ENCODE measurements at places on chromosomes 7 and 10.

- no peak for DNase-seq
Observed at GRCh38 chr10:80191589-80192270, 13.6 kb downstream of the ANXA11 start.

- DNase-seq, result no peak
Observed at GRCh38 chr10:100745882-100746783, 751 bp downstream of the PAX2 start.

DNA sequence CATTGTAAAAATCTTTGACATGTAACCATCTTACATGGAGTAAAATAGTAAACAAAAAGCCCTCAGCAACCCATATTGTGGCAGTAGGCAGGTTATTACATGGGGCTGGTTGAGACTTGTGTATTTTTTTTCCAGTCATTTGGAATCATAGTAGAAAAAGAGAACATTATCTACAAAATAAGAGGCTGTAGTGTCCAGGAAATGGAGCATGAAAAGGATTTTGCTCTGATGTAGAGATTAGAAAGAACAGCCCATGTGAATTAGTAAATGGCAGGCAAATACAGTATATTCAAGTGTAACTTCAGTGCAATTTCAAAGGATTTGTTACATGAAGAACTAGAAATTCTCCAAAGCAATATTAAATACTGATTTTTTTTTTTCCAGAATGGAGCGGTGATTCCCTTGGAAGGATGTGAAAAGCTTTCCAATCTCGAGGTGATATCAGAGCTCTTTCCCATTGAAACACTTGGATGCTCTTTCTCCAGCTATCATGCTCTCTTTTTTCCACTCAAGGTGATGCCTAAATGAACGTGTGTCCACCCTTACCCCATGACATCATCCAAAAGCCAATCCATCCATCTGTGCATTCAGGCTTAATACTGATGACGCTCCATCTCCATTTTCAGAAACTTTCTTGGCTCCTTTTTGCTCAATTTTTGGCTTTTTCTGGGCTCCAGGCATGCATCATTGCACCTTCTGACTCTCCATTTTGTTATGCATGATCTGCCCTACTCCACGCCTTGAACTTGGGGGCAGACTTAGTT, 1034.7 kb downstream of the TYW1 start:
- DNase-seq, result no peak

DNA sequence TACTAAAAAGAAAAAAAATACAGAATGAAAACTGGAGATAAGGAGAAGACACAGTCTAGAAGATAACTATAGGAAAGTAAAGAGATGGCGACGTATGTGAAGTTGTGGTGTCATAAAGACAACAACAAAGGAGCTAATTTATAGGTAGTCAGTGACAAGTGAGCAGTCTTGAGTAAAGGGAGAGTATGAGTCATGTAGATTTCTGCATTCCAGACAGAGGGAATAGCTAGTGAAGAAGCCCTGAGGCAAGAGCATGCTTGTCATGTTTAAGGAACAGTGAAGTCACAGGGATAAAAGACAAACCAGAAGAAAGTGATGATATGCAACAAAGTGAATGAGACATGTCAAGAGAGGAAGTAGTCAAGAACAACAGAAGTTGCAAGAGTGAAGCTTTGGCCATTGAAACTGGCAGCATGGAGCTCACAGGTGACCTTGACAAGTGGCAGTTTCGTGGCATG, 2.3 kb upstream of the MIOS start:
- DNase-seq, result no peak

GRCh38 chr7:187227-187927, 5.0 kb upstream of the FAM20C start:
- no peak for DNase-seq

- no peak for DNase-seq
Observed at GRCh38 chr10:102540023-102540422, 36.3 kb downstream of the SUFU start.

GRCh38 chr10:16016688-16017087, 156.4 kb upstream of the MINDY3 start:
- no peak for DNase-seq

DNA sequence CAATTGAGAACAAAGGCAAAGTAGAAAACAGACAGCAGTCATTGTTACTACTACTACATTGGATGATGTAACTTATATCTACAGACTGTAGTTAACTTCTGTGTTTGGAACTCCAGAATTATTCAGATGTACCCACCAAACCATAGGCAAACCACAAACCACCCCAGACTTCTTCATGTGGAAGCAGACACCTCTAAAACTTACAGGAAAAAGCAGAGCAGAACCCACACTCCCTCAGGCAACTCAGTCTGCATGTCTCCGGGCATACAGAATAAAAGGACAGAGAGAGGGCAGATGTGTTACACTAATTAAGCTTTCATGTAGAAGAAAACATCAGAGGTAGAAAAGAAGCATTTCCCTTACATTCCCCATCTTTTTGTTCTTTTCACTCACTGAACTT, 9.0 kb downstream of the LSM5 start:
- DNase-seq, result no peak

GRCh38 chr10:86098187-86098881, 268.3 kb downstream of the GRID1 start:
- no peak for DNase-seq

DNA sequence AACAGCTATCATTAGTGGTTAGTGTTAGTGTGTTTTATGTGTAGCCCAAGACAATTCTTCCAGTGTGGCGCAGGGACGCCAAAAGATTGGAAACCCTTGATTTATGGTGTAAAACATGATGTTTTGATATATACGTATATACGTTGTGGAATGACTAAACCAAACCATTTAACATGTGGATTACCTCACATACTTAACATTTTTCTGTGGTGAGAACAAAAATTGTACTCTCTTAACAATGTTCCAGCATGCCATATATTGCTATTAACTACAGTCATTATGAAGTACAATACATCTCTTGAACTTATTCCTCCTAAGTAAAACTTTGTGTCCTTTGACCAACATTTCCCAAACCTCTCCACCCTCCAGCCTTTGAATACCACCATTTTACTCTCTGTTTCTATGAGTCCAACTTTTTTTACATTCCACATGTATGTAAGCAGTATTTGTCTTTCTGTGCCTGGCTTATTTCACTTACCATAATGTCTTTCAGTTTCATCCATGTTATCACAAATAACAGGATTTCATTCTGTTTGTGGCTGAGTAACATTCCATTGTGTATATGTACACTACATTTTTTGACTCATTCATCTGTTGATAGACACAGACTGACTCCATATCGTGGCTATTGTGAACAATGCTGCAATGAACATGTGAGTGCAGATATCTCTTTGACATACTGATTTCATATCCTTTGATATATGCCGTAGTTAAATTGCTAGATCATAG, 42.2 kb upstream of the MAGI2 start:
- no peak for DNase-seq

GRCh38 chr7:24879291-24879690, 100.7 kb downstream of the OSBPL3 start:
- no peak for DNase-seq

GRCh38 chr10:32056136-32057035, at the start of gene KIF5B:
Gene KIF5B (minus strand): TSS chr10:32056425. CDS start chr10:32055973, 452 bp downstream.
- peak; percentile 27 for DNase-seq

DNA sequence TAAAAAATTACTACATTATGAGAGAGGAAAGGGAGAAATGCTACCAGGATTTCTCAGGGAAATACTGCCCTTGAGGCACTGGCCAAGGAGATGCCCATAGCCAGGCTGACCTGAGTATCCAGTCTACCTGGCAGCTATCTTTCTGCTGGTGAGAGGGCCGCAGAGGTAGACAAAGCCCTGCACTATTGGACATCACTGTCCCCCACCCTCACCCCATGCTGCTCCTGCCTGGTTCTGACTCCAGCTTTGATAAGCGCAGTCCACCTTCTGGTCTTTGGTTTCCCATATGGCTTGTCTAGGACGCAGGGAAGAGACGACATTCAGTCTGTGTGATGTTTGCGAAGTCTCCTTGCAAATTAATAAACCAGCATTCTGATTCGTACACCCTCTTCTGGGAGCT, 3.7 kb downstream of the ITPRIP start:
- DNase-seq, result no peak

- no peak for DNase-seq
Observed at GRCh38 chr7:116271963-116272886, 61.9 kb downstream of the TES start.

DNA sequence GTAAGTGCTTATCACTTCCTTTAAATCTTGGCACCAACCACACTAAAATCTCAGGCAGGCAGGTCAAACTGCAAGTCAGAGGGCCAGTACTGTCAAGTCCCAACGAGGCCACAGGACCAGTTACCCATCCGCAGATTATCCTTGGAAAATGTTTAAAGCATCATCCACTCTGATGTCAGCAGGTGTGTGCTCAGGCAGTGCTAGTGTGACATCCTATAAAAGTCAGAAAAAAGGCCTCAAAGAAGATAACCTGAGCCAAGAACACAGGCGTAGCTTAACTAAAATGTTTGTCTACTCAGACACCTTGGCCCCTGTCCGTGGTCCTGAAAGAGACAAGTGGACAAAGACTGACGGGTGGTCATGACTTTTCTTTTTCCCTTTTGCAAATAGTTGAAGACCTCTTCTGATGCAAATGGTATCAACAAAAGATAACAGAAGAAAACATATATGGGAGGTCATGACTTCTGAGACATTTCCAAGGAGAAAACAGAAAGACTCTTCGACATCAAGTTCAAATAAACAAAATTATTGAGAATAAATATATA, 309.3 kb downstream of the KCNMA1 start:
- DNase-seq, result no peak

- DNase-seq, result no peak
Observed at GRCh38 chr7:92988051-92988450, 129.7 kb downstream of the SAMD9 start.

DNA sequence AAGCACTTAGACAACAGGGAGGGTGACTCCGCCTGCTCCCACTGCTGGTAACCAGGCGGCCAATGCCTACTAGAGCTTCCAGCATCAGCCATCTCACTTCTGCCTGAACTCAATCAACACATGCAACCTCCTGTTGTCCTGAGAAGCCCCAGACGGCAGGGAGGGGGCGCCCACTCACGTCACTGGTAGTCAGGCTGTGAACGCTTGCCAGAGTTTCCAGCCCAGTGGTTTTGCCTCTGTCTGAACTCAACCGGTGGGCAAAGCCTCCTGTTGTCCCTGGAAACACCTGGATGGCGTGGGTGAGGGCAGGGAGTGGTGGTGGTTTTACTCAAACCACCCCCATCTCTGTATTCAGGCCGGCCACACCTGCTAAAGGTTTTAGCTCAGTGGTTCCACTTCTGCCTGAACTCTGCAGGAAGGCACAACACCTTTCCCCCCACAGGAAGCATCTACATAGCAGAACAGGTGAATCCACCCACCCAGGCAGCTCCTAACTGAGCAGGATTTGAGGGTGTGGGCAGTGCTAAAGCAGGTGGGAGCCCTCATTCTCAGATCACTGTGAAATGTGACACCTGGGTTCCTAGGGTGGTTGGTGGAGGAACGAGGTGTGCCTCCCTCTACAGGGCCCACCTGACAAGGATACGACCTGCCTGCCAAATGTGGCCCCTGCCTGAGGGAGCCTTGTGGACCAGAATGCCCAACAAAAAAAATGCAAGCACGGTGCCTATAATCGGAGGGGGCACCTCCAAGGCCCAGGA, 563.0 kb upstream of the SEMA3D start:
- no peak for DNase-seq

DNA sequence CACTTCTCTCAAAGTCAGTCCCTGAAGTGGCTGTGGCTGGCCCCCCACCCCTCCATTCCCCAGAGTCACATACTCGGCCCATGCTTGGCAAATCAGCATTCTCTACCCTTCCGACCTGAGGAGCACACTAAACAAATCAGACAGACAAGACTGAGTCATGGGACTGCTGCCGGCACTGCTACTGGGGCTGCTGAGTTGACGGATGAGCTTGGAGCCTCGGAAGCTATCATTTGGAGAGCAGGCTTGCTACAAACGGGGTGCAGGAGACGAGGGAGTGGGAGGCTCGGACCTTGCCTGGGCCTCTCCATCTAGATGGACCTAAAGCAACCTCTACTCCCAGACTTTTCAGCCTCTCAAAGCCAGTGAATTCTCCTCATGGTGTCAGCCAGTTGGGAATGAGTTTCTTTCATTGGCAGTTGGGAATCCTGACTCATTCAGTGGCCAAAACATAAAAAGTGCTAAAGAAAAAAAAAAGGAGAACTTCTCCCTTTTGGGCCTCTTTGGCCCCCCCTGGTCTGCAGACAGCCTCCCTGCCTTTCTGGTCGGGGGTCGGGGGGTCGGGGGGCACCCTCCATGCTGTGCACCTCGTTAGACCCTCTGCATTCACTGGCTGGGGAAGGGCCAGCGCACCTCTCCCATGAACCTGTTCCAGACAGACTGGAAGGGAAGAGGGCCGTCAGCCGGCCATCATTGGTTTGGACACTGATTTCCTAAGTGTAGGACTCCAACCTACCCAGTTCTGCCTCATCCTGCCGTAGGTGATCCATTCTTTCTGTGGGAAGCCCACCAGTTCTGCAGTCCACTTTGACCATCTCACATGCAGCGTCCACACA, 52.3 kb upstream of the COL13A1 start:
- DNase-seq, result no peak

- no peak for DNase-seq
Observed at GRCh38 chr10:132551808-132552130, 14.2 kb downstream of the INPP5A start.

GRCh38 chr10:76906256-76906655, 731.4 kb downstream of the KCNMA1 start:
- no peak for DNase-seq

- DNase-seq, result no peak
Observed at GRCh38 chr10:88428976-88429375, 154.1 kb downstream of the RNLS start.

DNA sequence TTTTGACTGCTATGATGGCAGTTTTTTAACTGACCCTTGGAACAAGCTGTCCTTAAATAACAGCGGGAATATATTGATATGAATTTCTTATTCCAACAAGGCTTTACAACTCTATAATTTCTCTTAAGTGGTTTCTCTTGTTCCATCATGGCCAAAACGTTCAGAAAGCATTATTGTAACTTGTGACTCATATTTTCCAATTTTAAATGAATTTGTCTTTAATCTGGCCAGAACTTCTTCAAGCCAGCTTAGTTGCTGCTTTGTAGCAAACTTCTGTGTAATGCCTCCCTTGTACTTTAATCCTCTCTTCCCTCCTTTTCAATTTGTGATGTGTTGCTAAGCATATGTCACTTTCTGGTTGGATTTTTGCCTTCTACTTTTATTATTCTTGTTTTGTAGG, 271.9 kb downstream of the KIF20B start:
- no peak for DNase-seq

- DNase-seq, result no peak
Observed at GRCh38 chr7:118657391-118658005, 433.0 kb downstream of the ANKRD7 start.

DNA sequence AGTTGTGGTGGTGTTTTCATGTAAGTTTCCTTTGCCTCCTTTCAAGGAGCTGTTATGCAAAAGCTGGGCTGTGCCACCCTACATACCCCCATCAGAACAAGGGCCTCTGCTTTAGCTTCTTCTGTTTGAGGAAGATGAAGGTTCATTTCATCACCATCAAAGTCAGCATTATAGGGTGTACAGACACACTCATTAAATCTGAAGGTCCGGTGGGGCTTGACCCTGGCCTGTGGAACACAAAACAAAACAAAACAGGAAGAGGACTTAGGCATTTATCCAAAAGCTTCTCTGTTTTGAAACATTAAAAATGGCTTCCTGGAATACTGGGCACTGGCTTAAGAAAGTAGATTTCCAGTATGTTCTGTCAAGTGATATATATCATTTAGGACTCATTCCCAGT, 15.8 kb downstream of the POLR3A start:
- DNase-seq, result no peak
